ENCODE measurements at places on chromosomes 5 and 9.

DNA sequence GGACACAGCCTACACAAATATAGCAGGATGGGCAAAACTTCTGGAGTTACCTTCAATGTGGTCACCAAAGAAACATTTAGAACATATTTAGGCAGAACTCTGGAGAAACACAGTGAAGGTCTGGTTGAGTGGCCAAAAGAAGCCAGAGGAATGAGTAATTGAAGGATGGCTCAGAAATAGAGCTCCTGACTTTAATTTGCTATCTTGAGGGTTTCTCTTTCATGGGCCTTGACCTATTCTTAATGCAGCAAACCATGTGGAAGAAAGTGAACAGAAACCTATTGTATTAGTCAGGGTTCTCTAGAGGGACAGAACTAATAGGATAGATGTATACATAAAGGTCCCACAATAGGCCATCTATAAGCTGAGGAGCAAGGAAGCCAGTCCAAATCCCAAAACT, 650.5 kb downstream of the ACTL7B start:
- DNase-seq, result no peak

GRCh38 chr9:109507421-109507838, 9.3 kb upstream of the PTPN3 start:
- no peak for DNase-seq

DNA sequence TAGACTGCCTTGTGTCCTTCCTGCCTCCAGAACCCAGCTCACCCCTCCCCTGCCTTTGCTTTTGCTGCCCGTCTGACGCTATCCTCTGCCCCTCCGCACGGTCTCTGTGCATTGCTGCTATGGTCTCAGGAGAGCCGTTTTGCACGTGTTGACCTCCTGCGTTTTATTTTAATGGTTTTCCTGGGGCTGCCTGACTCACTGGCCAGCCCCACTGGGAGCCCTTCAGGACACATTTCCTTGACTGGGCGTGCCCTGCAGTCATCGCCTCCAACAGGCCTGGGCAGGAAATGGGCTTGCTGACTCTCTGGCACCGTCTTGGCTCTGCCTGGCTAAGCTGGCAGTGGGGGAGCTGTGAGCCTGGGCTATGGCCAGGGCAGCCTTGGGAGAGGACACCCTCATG, 17.9 kb upstream of the ASS1 start:
- no peak for DNase-seq

GRCh38 chr9:78972303-78972999, 599.3 kb upstream of the TLE4 start:
- no peak for DNase-seq

DNA sequence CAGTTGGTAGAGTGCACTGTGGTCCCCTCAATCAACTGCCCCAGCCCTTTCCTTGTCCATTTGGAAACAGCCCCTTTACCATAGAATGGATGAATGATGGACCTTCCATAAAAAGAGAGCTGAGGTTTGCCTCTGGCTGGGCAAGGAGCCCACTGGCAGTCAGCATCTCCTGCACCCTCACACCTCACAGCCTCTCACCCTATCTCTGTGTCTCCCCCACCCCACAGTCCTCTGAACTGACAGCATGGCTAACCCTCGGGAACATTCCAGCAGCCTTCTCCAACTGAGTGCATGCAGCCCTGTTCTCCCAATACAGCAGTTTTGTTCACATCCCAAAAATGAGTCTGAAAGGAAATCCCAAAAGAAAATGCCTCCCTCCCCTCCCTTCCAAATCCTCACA, 51.7 kb downstream of the RETREG1 start:
- DNase-seq, result no peak

- DNase-seq, result no peak
Measured at GRCh38 chr9:87119328-87119881, 172.1 kb upstream of the GAS1 start.

- no peak for DNase-seq
Measured at GRCh38 chr5:109922381-109922995, 232.8 kb downstream of the MAN2A1 start.

DNA sequence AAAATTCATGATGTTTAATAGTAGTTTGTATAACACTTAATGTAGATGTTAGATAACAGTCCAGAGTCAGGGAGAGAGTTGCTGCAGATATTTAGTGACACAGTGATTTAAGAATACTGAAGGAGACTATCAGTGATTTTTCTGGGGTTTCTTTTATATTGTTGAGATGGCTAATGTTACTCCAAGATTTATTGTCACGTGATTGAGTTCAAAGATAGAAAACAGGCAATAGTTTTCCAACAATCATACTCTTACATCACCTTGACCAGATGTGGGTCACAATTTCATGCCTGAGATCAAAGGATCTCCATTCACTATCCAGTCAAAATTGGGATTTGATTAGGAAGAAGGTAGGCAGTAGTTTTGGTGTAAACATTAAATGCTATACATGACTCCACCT, 580.0 kb upstream of the ARRDC3 start:
- no peak for DNase-seq

GRCh38 chr9:136734837-136735496, 7.8 kb downstream of the LCN10 start:
- DNase-seq, result no peak

DNA sequence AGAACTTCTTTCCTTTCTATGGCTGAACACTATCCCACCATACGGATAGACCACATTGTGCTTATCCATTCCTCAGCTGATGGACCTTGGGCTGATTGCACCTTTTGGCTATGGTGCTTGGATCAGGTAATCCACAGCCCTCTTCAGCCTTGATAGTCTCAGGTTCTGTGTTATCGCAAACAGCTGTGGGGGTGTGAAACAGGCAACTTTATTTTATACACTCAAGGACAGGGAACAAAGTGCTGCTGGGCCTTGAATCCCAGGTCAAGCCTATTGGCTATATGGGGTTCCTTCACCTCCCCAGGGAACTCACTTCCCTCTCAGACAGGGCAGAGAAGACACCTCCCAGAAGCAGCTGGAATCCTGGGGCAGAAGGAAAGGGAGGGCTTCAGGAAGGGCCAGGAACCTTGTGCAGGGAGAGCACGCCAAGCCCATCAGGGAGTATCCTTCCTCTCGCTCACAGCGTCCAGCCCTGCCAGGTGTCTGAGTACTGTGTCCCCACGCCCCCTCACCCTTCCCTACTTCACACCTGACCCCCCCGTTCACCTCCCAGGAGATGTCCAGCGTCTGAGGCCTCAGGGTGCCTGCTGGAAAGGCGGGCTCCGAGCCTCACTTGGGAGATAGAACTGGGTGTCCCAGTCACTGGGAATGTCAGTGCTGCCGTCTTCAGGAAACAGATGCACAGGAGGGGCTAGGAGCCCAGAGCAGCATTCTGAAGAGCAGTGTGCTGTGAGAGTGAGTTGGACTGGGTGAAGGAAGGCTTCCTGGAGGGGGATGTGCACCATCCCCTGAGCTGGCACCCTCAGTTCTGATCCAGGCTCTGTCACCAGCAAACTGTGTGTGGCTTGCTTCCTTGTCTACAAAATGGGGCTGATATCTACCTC, 32.8 kb downstream of the AFAP1L1 start:
- DNase-seq, result no peak

- DNase-seq, result no peak
Measured at GRCh38 chr9:16484744-16485143, 385.7 kb downstream of the BNC2 start.

All from GM13976 (cell line).